ENCODE measurements at places on chromosomes 5 and 9.

GRCh38 chr5:159104759-159105144 lies 5.0 kb upstream of the EBF1 start:
- DNase-seq = no peak

DNA sequence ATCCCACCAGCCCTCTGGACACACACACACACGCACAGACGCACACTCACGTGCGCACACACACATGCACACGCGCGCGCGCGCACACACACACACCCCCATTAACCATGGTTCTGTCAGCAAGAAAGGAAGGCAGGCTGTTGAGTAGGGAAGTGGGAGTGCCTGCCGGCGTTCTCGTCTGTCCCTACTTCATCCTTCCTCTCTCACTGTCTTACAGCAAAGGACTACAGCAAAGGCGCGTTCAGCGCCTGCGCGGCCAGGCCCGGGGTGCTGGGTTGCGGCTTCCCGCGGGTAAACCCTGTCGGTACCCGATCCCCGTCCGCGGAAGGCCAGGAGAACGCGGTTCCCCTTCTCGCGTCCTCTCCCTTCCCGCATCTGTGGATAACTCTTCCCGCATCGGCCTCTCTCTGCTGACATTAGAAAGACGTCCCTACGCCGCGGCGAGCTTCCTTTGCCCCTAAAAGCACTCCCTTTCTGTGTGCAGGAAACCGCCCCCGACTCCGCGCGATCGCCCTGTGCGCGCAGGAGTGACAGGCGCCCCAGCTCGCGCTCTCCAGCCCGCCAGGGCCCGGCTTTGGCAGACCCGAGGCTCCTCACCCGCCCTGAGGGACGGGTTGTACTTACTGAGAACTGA lies 219.2 kb downstream of the AGTPBP1 start:
- peak; percentile 84 for DNase-seq

- DNase-seq = no peak
These were observed 65.2 kb upstream of the GLIS3 start for GRCh38 chr9:4365055-4365454.

DNA sequence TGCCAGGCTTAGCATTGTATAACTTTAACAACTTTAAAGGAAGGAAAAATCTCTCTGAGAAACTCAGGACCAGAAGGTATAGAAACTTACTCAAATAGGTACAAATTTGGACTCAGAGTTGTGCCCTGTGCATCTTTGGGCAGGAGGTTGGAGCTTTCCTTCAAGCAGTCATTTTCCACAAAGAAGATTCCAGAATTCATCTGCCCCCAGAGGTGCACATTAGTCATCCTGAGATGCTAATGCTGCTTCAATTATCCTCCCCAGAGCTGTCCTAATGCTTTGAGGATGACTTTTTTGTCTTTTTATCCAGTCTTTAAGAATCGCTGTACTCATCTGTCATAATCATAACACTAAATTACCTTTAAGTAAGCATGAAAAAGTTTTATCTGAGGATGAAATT lies 243.0 kb upstream of the WWC1 start:
- DNase-seq = no peak

- DNase-seq = no peak
These were observed 84.3 kb upstream of the SLC1A3 start for GRCh38 chr5:36521838-36522745.

DNA sequence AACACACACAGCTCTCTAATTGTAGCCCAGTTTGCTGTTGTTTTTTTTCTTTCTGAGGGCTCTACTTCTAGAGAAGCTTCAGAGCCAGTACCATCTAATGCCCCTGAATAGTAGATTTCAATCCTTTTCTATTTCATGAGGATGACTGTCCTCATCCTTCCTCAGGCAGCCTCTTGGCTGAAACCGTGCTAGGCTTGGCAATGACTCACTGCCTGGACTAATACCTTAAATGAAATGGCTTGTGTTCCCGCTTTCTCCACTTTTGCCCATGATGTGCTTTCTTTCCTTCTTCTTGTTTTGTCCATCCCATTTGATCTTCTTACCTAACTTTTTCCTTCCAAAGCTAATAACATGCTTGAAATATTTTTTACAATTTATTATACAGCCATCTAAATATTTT lies 80.1 kb downstream of the ITGA1 start:
- DNase-seq = no peak

DNA sequence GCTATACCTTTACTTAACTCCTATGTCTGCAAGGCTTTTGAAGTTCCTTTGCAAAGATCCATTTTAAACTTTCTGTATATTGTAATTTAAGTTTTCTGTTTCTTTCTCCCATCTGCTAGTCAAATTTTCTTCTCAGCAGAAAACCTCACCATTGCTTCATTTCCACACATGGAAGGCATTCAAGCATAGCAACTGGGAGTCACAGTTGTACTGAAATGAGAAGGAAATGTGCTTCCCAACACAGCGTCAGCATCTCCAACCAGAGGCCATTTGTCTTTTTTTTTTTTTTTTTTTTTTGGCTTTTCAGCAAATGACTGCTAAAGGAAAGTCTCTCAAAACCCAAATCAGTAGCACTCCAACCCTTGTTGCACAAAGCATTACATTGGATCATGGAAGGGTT lies 92.5 kb downstream of the RAB3C start:
- no peak for DNase-seq

DNA sequence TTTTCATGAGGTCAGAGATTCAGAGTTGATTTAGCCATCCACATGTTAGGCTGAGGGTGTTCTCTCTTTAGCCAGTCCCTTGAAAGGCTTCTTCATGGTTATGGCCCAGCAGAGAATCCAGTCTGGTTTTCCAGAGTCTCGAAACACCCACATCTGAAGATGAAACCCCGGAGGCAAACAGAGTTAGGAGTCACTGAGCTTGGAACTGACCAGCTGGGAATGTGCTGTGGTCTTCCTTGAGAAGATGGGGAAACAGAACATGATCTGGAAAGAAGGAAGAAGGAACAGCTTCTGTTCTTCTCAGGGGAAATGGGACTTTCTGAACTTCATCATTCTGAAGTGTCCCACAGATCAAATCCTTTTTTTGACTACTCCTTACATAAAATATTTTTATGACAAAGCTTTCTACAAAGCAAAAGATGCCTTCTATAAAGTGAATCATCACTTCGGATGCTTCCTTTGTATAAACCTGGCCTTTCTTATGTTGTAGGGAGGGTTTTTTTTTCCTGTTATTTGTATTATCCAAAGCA lies 45.4 kb downstream of the ZNF618 start:
- DNase-seq = peak; percentile 24

DNA sequence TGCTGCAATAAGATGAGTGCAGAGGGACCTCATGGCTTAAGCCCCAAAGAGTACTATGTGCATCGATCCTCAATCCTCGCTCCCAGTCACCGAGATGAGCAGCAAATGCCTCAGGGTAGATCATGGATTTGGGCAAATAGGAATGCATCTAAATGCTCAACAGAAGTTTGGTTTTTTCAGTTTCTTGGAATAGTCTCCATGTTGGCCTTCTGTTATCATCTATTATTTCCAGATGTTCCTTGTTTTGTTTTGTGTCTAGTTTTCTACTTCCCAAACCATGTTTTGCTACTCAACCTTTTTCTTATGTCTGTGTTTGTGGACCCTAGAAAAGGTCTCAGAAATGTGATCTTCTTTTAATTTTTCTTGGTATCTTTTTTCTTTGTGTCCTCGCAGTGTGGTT lies 43.5 kb upstream of the RASGRF2 start:
- no peak for DNase-seq

DNA sequence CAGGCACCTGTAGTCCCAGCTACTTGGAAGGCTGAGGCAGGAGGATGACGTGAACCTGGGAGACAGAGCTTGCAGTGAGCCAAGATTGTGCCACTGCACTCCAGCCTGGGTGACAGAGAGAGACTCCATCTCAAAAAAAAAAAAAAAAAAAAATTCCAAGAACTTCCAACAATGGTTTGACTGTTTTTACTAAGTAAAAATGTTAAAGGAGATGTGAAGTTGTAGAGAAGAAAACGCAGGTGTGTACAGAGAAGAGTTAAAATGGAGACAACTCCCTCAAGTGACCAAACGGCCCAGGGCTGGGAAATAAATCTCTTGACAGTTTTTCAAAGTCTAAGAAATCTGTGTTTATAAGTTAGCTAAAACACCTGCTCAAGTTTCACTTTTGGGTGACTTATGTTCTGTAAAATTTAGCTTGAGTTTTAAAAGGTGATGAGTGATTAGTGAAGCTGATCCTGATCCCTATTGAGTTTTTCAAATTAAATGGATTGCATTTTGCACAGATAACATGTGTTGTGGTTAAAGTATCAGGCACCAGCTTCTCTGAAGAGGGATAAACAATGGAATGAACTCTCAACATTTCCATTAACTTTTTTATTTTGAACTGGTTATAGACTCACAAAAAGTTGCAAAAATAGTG lies 255.2 kb upstream of the CD180 start:
- no peak for DNase-seq

DNA sequence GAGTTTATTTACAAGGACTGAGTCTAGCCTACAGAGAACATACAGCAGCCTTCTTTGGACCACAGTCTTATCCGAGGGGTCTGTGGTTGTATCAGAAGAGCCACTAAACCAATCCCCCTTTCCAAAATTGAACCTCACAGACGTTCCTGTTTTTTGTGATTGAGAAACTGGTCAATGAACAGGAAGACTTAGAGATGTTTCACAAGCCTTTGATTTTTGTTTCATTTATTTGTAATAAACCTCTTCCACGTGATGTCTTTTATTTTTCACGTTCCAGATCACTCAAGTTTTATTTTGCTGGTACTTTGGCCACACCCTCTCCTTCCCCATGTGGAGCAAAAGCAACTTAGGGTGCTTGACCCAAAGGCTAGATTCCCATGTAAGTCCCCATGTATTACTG lies 16.1 kb downstream of the CCT5 start:
- no peak for DNase-seq

- DNase-seq = no peak
These were observed 13.8 kb downstream of the PHYKPL start for GRCh38 chr5:178218827-178219226.

DNA sequence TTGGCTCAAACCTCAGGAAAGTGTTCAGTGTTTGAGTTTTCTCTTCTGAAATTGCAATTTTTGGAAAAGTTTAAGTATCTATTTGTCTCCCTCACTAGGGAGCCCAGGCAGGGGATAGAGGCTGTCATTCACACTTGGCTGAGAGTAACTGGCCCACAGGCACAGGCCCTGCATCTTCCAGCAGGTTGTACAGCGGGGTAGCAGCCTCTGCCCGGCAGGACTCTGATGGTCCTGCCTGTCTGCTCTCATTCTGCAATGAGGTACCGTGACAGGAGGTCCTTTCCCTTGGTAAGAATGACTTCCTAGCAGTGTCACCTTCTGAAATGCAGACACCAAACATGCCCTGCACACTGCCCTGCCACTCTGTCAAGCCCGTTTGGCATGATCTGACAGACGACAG lies 282.8 kb upstream of the DAP start:
- no peak for DNase-seq

DNA sequence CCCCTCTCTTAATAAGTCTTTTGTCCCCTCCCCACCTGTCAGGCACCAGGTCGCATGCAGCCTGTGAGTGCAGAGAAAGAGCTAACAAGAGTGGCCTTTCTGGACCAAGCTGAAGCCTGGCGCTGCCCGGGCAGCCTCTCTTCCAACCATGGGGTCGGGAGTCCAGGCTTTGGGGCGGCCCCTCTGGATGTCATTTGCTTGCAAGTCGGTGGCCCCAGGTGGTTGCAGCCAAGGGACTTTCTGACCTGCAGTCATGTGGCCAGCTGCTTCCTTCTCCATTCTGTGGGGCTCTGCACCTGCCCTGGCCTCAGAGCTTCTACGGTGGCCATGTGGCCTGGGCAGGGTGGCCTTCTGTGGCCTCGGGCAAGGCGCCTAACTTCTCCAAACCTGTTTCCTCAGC lies 159.7 kb downstream of the DAB2IP start:
- no peak for DNase-seq

- no peak for DNase-seq
These were observed 248.3 kb downstream of the FBXL7 start for GRCh38 chr5:15748266-15748665.

DNA sequence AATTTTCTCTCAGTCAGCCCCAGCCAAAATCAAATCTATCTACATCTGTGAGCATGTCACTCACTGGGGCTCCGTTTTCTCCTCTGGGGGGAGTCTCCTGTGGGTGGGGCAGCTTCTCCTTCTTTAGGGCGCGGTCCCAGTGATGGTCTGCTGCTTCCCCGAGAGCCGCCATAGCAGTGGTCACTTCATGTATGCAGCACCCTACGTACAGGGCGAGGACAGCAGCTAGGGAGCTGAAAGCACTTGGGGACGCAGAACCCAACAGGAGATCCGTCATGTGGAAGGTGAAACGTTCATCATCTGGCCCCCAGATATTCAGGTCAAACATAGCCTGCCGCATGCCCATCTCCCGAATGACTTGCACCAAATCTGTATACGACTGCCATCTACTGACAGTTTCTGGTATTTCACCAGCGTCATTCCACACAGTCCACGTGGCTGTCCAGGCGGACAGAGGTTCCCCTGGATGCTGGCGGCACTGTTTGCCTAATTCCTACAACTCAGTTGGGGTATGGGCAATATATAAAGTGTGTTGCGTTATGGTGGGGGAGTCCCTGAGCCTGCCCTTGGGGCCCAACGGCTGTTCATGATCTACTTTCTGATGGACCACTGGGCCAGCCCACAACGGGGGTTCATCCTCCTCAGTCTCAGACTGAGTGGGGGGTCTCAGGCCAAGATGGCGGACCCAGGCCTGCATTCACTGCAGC lies 795.0 kb downstream of the EFNA5 start:
- DNase-seq = peak; percentile 80

GRCh38 chr5:77550406-77550805 lies 58.3 kb upstream of the WDR41 start:
- no peak for DNase-seq

Measured in islet precursor cell (in vitro differentiated cells).